ENCODE measurements at places on chromosomes 3 and 15.

DNA sequence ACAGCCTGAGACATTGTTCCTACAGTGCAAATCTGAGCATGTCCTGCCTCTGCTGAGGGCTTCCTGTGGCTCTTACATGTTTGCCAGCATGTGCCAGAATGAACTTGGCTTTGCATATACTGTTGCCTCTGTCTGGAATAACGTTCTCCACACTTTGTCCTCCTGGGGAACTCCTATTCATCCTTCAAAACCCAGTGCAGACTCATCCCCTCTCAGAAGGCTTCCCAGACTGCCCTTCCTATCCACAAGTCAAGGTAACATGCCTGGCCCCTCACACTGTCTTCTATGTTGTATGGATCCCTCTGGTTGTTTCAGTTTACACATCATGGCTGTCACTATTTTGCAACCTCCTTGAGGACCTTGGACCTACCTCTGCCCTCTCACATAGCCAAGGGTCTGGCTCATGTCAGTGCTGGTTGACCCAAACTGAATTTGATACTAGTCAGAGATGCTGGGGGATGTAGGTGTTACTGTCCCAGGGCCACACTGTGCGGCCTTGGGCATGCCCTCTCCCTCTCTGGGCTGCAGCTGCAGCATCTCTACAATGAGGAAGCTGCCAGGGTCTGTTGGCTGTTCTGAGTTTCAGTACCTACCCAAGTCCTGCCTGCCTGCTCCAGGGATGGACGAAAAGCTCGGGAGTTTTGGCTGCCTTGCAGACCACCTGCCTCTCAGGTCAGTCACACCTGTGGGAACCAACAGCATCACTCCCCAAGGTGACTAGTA, 29.0 kb upstream of the TSPAN3 start:
- DNase-seq = no peak

DNA sequence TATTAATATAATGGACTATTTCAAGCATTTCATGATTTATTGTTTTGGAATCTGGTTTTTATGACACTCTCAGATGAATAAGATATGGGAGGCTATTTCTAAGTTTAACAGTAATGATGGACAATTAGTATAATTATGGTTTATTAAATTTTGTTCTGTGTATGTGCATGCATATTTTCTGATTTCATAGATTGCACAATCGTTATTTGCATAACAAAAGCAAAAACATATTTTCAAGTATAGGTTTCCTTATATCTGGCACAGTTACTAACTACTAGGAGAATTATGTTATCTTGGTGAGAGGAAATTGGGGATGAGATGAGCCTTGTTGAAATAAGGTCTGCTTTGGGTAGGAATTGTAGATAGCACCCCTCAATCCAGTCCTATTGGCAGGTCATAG, 413.1 kb downstream of the MCTP2 start:
- DNase-seq = no peak

DNA sequence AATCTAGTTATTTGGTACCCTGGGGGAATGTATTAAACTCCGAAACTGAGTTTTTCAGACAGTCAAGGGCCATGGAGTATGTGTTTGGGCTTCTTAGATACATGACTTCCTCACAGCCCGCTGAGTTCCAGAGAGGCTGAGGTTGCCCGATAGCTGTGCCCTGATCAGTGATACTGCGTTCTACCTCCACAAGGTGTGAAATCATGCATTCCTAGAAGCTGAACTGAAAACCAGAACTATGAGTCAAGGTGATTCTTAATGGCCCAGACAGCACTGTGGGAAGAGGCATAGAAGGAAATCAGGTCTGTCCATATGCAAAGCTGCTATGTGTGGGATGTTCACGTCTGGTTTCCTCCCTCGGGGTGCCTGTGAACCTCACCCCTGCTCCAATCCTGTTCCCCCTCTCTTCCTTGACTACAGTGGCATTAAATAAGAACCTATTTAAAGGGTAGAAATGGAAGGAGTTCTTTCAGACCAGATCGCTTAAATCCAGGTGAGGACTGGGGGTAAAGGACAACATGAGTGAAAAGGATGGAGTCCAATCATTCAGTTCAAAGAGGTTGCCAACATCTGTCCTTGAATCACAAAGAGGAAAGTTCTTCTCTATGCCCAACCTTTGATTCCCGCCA, 74.3 kb downstream of the MYO1E start:
- no peak for DNase-seq

- no peak for DNase-seq
These were observed 37.7 kb downstream of the TM4SF4 start for GRCh38 chr3:149512073-149512782.

- no peak for DNase-seq
These were observed 1020.3 kb downstream of the NAALADL2 start for GRCh38 chr3:175879417-175879816.

DNA sequence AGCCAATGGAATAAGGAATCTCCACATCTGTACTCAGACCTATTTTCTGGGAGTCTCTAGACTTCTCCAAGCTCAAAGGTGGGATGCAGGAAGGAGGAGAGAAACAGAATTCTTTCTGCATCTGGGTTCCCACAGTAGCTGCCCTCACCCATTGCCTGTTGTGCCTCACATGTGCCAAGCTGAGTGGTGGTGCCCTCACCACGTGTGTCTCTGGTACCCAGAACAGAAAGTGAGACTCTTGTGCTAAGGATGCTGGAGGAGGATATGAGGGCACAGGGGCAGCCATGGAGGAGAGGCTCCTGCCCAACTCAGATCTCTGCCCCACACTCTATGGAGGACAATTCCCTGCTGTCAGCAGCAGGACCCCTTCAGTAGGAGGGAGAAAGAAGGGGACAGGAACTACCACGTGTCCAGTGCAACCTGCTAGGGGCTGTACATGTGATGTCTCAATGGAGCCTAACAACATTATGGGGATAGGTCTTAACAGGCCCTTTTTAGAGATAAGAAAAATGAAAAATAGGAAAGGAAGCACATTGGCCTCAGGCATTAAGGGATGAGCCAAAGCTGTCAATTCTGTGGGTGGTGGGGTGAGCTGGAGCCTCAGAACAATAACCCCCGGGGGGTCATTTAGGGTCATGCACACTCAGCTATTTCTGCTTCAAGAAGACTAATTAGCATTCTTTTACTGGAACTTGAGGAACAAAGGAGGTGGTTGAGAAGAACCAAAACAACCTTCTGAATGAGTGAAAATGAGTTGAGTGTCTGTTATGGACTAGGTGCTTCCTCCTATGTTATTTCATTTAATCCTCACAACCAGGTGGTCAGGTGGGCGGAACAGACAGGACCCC, 16.3 kb upstream of the NOX5 start:
- no peak for DNase-seq

- DNase-seq = no peak
These were observed 76.5 kb downstream of the KLF13 start for GRCh38 chr15:31403096-31403495.

DNA sequence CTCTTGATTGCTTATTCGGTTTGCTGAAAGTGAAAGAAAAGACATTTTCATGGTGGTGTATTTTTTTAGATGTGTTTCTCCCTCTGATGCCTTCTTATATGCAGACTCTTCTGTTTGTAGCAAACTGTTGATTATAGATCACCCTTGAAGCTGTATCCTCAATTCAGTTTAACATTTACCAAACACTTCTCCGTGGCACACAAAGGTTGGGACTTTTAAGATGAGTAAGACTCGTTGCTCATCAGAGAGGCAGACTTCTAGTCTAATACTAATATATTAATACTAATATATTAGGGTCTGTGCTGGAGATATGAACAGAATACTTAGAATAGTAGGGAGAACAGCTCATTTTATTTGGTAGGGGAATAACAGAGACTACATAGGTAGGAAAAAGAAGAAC, 32.8 kb downstream of the RASA2 start:
- no peak for DNase-seq

- no peak for DNase-seq
These were observed 35.9 kb upstream of the TRAK1 start for GRCh38 chr3:42055291-42055690.

- DNase-seq = no peak
These were observed 33.6 kb downstream of the KIF15 start for GRCh38 chr3:44795197-44795596.

DNA sequence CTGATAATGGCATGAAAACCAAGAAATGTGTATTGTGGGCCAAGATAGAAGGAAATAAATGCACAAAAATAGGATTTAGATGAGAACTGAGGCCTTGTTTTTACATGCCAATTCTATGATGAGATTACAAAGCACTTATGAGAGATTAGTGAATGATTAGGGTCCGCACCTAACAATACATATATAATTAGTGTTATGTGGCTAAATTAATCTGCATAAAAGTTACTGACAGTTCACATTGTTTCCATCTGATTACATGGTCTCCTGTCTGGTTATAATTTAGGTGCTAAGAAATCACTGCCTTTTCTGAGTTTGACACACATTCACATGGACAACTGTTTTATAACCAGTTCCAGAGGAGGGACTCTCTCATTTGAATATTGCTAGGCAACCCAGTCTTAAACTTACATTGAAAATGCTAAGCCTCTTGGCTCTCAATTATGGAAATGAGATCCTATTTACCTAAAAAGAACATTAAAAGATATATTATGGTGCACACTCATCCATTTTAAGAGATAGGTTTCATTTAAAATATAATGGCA, 117.0 kb upstream of the ARL6 start:
- no peak for DNase-seq

DNA sequence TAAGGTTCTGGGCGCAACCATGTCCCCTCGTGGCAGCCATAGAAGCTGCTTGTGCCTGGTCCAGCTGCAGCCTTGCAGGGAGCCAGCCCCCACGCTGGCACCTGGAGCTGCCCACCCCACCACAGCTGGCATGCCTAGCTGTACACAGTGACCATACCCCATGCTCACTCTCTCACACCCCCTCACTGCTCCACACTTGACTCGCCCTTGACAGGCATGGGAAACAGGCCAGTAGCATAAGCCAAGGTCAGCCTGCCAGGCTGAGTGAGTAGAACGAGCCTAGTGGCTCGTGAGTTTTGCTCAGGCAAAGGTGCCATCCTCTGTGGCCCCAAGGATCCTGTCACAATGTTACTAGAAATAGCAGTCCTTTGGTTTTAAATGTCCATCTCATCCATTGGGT, 52.7 kb upstream of the CADM2 start:
- DNase-seq = no peak

DNA sequence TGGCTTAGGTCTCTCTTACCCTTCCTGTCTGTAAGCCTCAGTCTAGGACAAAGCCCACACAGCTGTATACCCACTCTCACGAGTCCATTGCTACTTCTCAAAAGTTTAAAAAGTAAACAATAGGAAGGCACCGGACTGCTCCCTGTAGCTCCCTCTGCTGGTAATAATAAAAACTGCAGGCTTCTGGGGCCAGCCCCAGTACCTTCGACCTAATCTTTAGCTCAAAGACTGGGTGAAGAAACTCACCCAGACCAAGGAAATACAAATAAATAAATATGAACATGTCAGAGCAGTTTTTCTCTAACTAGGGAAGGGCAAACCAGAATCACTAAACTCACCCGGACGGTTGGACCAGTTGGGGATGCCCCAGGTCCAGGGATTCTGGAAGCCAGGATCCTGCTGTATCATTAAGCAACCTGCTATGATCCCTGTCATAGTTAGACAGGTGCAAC, 5.0 kb downstream of the FAM219B start:
- peak; percentile 44 for DNase-seq

DNA sequence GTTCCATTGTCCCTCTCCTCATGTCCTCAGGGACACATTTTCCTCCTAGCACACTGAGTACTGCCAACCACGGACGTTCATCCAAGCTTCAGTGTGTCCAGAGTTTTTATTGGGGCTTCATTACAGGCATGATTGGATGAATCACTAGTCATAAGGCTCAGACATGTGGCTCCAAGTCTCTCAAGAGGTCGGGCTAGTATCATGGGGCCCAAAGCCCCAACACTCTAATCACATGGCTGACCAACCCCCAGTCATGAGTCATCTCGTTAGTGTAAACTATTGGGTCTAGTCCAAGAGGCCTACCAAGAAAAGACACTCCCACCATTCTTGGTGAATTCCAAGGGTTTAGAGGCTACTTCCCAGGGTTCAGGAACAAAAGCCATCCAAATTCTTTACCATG, 4.4 kb downstream of the TERC start:
- DNase-seq = no peak

GRCh38 chr3:100213891-100214573, 46.8 kb upstream of the TBC1D23 start:
- no peak for DNase-seq

DNA sequence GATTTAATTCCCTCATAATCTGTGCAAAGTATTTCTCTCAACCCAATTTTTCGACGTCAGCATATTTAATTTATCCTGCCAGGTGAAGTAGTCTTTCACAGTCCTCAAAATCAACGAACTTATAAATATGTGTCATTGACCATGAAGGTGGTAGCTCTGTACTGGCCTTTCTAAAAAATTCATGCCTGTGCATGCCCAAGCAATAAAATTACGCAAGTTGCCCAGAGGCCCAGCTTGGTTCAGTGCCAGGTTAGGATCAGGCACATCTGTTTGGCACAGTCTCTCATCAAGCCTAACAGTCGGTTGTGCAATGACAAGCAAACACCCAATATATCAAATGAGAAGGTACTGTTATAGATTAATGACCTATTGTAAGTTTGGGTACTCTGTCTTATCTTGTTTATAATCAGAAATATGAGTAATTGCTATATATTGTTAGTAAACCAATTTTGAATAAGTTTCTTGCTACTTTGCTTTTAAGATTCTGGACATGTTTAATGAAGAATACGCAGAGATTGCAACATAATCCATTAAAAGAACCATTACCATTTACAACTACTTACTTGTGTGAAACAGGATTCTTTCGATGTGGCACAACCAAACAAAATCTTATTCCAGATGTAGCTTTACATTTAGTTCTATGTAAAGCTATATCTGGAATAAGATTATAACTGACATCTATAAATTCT, 159.0 kb upstream of the IL12A start:
- no peak for DNase-seq

DNA sequence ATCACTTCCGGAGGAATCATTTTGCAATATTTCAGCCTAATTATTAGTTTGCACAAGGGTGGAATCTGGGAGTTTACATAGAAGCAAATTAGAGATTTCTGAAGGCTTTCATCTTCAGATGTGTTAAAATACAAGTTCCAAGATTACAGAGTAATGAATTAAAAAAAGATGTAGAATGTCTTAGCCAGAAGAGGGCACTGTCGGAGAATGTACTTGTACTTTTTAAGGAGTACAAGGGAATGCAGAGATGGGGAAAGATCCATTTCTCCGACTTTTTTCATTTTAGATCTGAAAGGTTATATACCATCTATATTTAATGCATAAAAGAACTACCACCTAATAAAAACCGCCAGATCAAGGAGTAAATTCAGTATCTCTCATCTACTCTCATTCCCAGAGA, 43.1 kb upstream of the WDR5B start:
- DNase-seq = no peak
